Spinal cord (tissue), 10 donors: ENCODE measurements at places on chromosomes 16 and 17.

DNA sequence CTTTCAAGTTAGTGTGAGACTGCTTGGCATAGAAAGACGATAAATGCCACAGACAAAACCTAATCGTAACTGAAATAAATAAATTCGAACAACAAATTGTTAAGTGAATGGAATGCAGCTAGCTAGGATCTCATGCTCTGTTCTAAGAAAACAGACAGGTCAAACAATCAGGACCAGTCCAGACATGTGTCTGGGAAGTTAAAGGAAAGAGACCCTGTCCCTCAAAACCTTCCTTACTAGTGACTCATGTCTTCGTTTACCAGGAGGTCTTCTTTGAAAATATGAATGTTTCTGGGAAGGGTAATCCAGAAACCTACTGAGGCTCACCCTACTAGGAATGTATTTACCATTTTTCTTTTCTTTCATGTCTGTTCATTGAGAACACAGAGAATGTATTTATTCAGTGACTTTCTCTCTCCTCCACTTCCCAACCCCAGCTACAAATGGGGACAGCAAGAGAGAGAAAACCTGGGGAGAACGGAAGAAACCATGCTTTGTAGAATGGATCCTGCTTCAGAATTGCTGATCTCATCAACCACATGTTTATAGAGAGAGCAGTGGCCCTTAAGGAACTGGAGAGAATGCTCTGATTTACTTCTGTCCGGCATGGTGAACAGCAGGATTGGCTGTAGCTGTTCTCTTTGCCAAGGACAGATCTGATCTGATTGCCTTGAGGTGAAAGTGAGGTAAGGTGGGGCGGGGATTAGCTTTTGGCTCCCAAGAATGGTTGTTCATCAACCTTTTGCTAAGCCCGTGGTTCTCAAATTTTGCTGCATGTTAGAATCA lies 39.4 kb upstream of the DHX8 start:
- no peak for DNase-seq

DNA sequence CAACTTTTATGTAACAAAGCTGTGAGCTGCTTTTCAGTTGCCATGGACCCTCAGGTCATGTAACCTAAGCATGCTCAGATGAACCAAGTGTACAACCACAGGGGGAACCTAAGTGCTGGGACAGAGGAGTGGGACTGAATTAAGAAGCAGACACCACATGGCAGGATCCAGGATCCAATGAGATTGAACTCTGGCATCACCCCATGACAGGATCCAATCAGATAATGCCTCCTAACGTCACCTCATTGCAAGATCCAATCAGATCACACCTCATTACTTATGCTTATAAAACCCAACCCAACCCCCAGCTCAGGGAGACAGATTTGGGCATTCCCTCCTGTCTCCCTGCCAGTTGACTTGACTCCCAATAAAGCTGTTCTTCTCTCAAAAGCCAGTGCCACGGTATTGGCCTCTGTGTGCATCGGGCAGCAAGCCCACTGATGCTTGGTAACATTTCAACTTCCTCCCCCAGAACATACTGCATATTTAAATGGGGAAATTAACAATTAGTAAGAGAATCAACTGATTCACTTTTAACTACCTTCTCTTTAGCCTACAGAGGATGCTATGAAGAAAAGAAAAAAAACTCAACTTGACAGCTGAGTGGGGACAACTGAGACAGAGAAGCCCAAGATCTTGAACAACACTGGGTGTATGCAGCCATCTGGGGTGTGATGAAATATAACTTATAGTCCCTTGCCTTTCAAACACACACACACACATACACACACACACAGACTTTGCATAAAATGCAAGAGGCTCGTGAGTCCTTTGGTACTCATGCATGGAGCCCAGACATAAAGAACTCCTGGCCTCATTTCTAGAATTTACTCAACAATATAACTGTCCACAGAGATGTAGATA lies 148.4 kb downstream of the SLC39A11 start:
- DNase-seq = no peak

DNA sequence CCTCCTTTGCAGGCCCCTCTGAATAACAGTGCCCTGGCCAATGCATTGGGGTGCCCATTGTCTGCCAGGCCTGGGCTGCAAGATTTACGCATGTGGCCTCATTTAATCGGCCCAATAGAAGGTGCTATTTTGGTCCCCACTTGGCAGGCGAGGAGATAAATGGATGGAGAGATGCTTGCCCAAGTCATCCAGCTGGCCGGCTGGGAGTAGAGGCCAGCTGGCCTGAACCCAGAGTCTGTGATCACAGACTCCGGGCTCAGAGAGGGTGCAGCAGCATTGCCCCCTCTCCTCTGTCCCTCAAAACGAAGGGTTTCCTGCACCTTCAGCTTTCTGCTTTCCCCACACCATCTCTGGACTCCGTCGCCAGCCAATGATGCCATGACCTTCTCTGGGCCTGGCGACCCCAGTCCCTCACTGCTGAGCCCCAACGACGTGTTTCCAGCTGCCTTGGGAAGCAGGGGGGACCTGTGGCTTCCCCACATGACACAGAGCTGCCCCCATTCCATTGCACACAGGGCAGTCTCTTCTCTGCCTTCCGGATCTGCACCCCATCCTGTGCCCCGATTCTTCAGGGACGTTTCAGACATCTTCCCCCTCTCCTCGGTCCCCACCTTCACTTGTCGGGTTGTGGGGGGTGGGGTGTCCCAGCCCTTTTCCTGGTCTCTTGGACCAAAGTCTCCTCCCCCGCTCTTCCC lies 3.5 kb upstream of the ADGRG1 start:
- no peak for DNase-seq

DNA sequence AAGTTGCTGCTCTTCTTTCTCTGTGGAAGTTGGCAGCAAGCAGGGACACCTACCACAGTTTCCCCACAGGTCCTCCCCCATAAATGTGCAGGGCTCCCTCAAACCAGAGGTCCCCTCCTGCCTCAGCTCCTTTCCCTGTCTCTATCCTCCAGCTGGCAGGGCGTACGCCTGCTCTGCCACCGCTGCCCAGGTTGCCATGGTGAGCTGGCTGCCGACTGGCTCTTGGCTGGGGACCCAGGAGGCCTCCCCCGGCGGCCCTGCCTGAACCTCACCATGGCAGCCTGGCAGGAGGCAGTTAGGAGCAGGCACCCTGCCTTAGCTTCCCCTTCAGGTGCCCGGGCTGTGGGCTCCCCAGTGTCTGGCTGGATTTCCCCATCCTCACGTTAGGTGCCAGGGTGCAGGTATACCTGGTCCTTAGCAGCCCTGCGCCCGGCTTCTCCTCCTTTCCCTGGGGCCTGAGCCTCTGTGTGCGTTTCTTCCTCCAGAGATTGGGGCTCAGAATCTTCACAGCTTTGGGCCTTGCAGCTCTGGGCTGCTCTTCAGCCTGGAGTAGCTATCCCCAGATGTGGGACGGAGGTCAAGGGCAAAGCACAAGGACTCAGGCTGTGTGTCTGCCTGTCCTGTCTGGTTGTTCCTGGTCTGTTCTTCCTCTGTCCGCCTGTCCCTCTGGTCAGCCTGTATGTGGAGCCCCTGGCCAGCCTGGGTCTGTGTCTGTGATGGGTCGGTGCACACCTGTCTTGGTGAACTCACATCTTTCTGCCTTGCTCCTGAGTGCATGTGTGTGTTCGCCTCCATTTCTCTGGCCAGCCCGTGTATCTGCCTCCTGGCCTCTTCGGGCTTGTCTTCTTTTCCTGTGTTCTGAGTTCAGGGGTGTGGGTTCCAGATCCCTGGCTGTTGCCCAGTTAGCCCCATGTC lies 15.7 kb downstream of the GJD3 start:
- DNase-seq = no peak

DNA sequence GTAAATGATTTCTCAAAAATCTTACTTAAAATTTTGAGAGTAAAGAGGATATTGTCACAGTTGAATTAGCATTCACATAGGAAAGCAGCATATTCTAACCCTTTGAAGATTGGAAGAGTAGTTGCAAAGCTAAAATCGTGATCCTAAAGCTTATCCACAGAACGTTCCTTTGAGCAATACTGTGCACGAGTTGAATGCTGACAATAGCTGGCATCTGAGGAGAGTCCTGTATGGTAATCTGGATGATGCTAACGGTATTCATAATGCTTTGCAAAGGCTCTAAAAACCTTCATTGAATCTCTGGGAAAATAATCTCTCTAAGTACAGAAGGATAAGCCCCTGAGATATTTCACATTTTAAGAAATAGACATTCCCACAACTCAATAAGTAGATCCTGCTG lies 354.6 kb downstream of the CDH8 start:
- DNase-seq = peak; percentile 3

- no peak for DNase-seq
Measured at GRCh38 chr17:77116371-77116860, 24.4 kb upstream of the SEC14L1 start.

GRCh38 chr16:84826558-84826941 lies 6.8 kb downstream of the CRISPLD2 start:
- no peak for DNase-seq

- DNase-seq = no peak
Measured at GRCh38 chr17:4100883-4101756, 41.7 kb downstream of the ZZEF1 start.
